ENCODE measurements at places on chromosomes 12 and 14.

DNA sequence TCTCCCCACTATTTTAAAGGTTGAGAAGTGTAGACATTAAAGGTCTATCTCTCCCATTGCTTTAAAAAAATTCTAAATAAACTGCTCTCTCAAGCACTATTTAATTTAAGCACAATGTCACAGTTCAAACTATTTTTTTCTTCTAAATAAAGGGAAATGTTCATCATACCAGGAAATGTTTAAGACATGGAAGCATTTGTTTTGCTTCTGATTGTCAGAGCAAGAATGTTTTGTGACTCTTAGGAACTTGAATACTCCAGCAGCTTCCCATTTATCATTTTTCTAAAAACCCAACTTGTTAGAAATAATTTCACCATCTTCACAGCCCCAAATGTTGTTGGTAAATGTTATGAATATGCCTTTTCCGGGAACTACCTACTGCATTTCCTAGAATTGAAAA lies 121.8 kb upstream of the NTF3 start:
- DNase-seq = no peak

GRCh38 chr12:110763583-110763982 lies 20.9 kb upstream of the PPP1CC start:
- no peak for DNase-seq

- no peak for DNase-seq
These were observed 7.7 kb upstream of the IFNG-AS1 start for GRCh38 chr12:67981287-67982162.

DNA sequence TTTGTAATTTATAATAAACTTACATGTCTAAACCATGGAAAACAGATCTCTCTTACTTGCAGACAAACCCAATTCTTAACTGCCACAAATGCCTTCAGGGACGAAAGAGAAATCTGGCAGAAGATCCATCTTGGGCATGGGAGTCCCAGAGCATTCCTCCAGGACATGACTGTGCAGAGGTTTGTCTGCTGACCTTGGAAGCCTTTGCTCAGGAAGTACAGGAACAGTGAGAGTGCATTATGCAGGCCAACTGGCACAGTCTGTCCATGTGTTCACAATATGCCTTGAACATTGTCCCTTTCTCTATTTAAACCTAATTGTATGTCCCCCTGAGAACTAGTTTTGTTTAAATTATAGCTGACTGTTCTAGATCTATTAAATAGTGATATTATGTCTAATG lies 467.1 kb downstream of the ATP23 start:
- DNase-seq = no peak

- DNase-seq = no peak
These were observed 152.9 kb downstream of the SLC41A2 start for GRCh38 chr12:104805186-104805585.

DNA sequence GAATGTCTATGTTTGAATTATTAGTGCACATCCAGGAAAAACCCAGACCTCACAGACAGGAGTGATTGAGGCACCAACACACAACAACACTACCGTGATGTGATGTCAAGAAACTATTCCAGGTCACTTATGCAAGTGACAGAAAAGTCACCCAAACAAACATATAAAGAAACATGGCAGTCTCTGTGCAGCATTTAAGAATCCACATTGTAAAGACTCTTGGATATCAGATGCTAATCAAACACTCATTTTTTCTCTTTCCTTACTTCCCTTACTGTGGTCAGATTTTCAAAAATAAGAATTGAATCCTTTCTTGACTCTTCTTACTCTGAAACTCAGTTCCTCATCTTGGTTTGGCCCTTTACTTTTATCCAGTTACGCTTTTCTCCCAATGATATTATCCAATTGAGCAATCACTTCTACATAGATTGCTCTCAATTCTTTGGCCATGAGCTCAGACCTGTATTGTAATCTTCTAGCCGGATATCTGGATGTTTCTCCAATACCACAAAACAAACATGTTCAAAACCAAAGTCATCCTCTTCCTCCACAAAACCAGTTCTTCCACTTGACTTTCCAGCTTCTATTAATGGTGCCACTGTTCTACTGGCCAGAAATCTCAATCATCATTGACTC lies 115.4 kb downstream of the DUSP6 start:
- DNase-seq = no peak

- DNase-seq = no peak
These were observed 990.7 kb downstream of the TRHDE start for GRCh38 chr12:73262788-73263381.

DNA sequence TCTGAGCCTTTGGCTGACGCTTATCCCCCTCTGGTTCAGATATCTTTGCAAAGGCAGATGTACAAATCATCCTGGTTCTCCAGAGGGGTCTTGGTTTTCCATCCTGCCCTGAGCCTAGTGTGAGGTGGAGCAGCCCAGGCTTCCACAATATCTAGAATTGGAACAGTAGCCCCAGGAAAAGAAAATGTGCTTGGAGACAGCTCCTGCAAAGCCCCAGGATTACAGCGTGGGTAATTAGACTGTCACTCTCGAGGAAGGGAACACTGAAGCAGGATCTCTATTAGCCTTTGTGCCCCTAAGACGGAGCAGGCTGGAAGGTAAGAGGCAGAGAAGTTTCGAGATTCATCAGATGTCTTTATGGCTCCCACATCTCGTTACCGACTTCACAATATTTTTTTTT lies 59.4 kb downstream of the TMEM132C start:
- DNase-seq = no peak

DNA sequence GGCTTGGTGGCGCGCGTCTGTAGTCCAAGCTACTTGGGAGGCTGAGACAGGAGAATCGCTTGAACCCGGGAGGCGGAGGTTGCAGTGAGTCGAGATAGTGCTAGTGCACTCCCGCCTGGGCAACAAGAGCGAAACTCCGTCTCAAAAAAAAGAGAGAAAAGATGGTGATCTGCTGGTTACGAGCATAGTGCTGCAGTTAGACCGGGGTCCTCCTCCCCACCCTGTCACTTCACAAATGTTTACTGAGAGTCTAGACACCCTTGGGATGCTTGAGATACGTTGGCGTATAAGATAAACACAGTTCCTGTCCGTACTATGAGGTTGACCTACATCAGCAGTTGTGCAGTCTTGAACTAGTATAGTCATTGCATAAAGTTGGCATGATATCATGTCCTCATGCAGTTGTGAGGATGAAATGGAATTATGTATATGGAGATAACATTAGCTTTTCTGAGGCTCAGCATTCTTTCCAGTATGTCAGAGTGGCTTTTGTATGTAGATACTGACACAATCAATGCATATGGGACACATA lies 787 bp downstream of the ACAD10 start:
- DNase-seq = no peak

DNA sequence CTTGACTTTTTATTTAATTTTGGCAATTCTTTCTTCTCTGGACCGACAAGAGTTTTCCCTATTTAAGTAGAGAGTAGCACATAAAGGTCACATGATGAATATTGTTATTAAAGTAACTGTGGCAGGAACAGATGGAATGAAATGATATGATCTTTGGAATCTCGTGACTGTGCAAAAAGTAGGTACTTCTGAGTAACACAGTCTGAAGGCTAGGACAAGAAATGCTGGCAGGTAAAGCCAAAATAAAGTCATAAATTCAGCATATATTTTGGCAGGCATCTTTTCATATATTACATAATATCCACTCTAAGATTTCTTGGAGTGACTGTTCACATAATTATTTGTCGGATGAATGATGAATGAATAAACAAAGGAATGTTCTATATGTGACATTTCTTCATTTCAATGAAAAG lies 121.4 kb downstream of the EFCAB11 start:
- no peak for DNase-seq

GRCh38 chr12:129534966-129535750 lies 368.7 kb downstream of the TMEM132D start:
- no peak for DNase-seq

GRCh38 chr14:52840877-52841276 lies 49.5 kb upstream of the GNPNAT1 start:
- no peak for DNase-seq

- DNase-seq = no peak
These were observed 5.9 kb upstream of the RERG start for GRCh38 chr12:15227004-15227679.

- no peak for DNase-seq
These were observed 629 bp downstream of the LETMD1 start for GRCh38 chr12:51048661-51049251.

- no peak for DNase-seq
These were observed 165.1 kb upstream of the AMIGO2 start for GRCh38 chr12:47244835-47245234.

- no peak for DNase-seq
These were observed 15.6 kb upstream of the SUPT16H start for GRCh38 chr14:21399311-21399870.

DNA sequence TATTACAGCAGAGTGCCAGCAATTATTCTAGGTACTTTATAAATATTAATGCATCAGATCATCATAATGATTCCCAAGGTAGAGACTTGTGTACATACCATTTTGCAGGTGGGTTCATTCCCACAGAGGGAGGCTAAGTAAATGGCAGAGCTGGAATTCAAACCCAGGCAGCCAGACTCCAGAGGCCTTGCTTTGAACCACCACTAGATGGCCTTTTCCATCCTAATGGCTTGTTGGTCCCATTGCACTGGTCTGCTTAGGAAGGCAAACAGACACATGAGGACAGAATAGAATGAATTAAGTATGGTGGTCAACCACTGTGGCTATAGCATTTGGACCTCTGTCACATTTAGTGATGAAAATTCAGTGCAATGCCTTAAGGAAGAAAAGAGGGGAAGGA lies 158.7 kb downstream of the METTL25 start:
- no peak for DNase-seq

- DNase-seq = no peak
These were observed 379.4 kb upstream of the PDE3A start for GRCh38 chr12:19988948-19989347.

GRCh38 chr12:60201891-60202290 lies 606.1 kb downstream of the SLC16A7 start:
- no peak for DNase-seq

GRCh38 chr12:79274501-79275064 lies 410.0 kb downstream of the SYT1 start:
- no peak for DNase-seq

DNA sequence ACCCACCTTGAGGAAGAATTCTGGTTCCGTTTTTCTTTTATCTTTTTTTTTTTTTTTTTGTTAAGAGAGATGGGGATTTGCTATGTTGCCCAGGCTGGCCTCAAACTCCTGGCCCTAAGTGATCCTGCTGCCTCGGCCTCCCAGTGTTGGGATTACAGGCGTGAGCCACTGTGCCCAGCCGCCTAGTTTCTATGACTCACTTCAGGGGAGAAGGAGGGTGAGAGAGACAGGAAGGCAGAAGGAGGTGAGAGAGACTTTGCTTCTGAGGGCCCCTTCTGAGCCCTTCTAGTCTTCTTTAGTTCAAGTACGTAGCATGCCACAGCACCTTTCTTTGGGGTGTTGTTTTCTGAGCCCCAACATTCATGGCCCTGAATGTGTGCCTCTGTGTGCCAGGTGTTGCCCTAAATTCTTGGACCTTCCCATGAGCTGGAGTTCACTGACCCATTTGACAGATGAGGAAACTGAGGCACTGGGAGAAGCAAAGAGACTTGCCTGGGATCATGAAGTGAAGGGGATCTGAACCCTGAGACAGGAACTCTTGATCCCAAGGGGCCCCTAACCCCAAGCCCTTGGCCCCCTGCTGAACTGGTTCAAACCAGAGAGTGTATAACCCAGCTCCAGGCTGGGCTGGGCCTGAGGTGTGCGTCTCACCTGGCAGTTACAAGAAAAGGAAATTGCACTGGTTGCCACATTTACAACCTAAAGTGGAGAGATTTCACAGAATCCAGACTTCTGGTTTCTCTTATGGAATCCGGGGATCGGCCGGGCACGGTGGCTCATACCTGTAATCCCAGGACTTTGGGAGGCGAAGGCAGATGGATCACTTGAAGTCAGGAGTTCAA lies 20.8 kb downstream of the SH2B3 start:
- DNase-seq = no peak

GRCh38 chr12:57898308-57898970 lies 42.9 kb upstream of the ATP23 start:
- DNase-seq = no peak

GRCh38 chr14:50233951-50234250 lies 2.5 kb upstream of the SOS2 start:
- DNase-seq = no peak

DNA sequence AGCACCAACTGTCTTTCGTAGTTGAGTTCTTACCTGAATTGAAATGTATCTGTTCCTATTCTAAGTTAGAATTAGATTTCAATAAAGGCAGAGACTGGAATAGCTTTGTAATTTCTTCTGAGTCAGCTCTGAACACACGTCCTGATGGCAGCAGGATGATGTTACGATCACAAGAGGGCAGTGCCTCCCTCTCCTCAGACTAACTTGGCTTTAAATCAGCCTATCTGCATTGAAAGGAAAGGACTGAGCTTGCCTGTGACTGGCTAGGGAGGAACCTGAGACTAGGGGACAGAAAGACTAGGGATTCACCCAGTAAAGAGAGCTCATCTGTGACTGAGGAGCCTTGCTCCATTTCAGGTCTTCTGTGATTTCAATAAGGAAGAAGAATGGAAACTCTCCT lies 323.7 kb upstream of the OR4E1 start:
- no peak for DNase-seq

DNA sequence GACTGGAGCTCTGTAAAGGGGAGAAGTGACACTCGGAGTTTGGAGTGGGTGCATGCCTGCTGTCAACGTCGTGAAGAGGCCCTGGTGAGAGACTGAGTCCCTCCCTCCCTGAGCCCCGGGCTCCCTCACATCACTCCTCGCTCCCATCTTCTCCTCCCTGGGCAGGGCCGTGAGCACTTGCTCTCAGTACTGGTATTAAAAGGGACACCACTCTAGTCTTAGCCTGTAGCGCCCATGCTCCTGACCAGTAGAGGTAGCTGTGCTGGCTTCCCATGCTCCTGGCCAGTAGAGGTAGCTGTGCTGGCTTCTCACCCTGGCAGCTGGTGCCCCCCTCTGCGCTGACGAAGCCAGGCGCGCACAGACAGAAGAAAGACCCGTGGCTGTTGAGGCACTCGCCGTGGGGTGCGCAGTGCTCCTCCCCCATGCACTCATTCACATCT lies 14.7 kb downstream of the ISCA2 start:
- no peak for DNase-seq

DNA sequence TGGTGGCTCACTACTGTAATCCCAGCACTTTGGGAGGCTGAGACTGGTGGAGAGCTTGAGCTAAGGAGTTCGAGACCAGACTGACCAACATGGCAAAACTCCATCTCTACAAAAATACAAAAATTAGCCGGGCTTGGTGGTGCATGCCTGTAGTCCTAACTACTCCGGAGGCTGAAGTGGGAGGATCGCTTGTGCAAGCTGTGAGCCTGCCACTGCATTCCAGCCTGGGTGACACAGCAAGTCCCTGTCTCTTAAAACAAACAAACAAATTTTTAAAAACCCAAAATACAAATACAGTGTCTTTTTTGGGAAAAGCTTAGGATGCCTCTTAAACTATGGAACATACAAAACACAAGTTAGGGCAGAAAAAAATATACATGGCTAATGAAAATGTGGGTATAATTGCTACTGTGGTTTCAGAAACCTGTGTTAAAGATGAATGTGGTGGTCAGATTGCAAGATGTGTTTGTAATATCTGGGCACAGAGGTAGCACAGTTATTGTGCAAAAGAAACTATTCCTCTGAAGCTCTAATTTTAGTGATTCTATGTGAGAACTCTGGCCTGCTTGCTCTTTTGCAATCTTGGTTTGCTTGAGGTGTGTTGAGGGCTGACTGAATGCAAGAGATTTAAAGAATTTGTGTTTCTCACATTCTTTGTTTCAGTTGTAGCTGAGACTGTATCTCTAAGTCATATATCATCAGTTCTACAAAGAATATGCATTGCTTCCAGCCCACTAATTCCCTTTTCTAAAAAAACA lies 3.9 kb upstream of the HSPA2 start:
- no peak for DNase-seq

- no peak for DNase-seq
These were observed 22.7 kb upstream of the ANKRD9 start for GRCh38 chr14:102532204-102532658.

- DNase-seq = no peak
These were observed 4.5 kb upstream of the JPH4 start for GRCh38 chr14:23582906-23583760.
